ENCODE measurements at places on chromosomes 6 and 20.

- no peak for DNase-seq
Observed at GRCh38 chr6:23177806-23178205, 608.4 kb downstream of the HDGFL1 start.

DNA sequence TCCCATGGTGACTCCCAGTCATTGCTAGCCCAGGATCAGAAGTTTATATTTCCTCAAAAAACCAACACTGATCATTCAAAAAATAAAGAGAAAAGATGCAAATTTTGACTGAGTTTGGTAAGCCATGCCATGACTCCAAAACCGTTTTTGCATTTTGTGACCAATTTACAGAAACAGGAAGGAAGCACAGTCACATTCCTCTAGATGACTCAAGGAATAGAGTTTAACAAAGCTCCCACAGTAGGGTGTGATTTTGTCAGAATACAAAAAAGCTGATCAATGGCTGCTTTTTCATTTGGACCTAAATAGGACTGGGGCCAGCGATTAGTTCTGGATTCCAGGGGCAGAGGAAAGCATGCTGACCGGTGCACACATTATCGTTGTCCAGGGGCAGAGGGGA lies 179.4 kb upstream of the AFDN start:
- DNase-seq = no peak

DNA sequence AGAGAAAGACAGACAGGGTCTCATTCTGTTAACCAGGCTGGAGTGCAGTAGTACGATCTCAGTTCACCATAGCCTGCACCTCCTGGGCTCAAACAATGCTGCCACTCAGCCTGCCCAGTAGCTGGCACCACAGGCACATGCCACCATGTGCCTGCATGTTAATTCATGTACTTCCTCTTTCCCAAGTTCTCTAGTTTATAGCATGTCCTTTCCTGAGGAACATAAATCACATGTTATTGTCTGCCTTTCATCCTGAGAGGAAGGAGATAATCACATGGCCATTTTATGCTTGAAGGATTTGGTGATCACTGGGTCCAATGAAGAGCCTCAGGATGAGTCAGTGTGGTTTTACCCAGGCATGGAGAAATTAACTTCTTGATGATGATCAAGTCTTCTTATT lies 47.9 kb downstream of the COL11A2 start:
- DNase-seq = no peak

GRCh38 chr6:111866857-111867256 lies 6.4 kb downstream of the FYN start:
- DNase-seq = no peak

DNA sequence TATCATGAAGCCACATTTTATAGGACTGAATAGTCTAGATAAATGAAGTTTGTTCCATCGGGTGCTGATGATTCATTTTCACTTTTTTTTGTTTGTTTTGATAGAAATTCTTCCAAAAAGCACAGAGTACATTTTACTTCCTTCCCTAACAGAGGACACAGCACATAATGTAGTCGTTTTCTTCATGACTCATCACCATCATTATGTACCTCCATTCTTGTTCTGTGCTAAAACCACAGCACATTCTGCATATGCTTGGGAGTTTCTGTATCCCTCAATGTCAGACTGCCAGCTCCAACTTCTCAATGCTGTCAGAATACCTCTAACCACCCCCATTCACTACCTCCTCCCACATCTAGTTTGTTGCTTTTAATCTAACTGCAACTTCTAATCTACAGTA lies 1004.9 kb upstream of the ADGRB3 start:
- no peak for DNase-seq

- no peak for DNase-seq
Observed at GRCh38 chr20:58994390-58995159, 12.5 kb downstream of the CTSZ start.

DNA sequence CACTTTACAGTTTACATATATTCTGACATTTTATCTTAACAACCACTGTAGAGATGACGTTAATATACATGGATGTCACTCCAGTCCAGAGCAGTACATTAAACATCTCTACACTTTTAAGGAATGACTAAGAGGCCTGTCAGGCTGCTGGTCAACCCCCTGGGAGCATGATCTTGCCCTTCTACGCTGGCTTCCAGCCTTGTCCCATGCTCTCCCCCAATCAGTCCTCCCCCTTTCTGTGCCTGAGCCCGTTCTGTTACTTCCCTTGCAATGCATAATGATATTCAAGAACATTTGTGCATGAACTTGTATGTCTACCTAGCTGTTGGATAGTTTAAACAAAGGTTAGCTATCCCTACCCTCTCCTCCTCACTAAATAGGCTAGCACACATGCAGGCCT lies 40.5 kb upstream of the PLCB4 start:
- DNase-seq = no peak

DNA sequence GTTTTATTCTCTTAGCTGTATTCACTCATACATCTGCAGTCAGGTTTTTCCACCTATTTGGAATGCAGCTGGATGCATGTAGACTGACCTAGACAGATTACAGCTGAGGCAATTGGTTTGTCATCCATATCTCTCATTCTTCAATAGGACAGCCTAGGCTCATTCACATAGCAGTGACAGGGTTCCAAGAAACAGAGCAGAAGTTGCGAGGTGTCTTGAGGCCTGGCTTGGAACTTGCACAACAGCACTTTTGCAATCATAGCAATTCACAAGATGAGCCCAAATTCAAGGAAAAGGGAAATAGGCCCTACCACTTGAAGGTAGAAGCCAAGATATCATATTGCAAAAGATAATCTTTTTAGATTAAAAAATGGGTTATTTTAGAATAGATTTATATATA lies 508.9 kb upstream of the JAG1 start:
- DNase-seq = no peak

DNA sequence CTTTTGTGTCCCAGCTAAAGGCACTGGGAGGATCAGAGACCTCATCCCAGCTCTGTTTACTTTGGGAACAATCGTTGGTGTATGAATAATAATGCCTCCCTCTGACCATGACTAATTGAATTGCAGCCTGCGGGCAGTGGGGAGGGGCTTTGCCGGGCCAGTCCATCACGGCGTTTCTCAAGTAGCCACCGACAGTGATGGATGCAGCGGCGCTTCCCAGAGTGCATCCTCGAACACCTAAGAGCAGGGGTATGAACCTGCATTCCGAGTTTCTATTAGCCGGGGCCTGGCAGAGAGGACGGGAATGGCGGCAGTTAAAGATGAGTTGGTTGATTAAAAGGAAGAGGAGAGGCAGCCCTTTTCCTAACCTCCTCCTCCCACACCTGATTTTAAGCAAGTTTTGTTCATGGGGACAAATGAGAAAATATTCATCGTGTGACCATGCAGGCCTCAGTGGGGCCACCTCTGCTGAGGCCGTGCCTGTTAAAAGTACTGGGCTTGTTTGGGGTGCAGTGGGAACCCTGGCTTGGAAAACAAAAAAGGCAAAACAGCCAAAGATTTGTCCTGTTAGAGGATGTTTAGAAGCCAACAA lies 154.1 kb downstream of the FOXA2 start:
- DNase-seq = no peak

DNA sequence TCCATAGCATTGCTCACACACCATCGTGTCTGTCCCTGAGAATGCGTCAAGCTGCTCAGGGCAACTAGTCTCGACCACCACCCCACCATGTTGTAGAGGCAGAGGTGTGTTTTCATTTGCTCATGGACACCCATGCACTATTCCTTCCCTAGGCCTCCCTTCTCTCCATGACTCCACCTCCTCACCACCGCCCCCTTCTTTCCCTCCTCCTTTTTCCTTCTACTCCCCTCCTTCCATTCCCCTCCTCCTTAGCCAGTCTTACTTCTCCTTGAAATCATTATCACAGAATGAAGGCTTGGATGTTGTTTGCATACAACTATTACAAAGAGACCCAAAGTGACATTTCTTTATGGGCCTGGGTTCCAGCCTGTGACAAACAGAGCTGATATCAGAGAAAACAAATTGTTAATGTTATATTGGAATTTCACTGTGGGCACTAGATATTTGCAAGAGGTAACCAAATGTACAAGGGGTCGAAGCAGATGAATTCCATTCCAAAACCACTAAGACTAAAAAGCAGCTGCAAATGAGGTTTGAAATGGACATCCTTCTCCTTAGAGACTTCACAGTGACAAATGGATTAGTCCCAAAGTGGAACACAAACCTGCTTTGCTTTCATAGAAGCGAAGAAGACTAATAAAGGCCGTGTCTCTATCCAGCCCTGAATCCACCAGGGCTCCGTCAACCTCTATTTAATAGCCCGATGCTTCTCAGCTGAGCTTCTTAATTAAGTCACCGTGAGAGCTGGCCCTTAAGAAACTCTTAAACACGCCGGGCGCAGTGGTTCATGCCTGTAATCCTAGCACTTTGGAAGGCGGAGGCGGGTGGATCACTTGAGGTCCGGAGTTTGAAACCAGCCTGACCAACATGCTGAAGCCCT lies 275.8 kb upstream of the SULF2 start:
- no peak for DNase-seq

- no peak for DNase-seq
Observed at GRCh38 chr6:80456724-80457438, 350.4 kb downstream of the BCKDHB start.

Measured in stimulated activated CD8-positive, alpha-beta memory T cell treated with anti-CD3 and anti-CD28 coated beads, Interleukin-15, amount 100 ng/mL, for 24 hours (primary cell).